NCI-H2171 treated with DMSO at 0.1 percent for 48 hours (cell line): ENCODE measurements at places on chromosomes 5 and 9.
A peak's percentile ranks its signal among the peaks of the same experiment; 100 is the strongest.

DNA sequence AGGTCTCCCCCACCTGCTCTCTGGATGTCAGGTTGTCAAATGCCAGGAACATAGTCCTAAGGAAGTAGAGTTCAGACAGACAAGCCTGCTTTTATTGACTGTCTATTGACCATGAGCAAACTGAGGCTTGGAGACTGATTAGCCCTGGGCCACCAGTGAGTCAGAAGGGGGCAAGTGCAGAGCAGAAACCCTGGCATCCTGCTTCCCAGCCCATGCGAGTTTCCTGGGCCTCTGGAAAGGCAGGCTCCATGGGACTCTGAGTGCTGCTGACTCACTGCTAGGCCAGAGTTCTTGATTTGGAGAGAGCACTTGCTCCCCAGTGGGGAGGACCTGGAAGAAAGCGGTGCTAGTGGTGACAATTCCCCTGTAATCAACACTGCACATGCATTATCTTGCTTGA lies 2.8 kb upstream of the HBEGF start:
- no peak for DNase-seq

- peak; percentile 31 for DNase-seq
Measured at GRCh38 chr5:157574456-157575380, 857 bp downstream of the ADAM19 start.

GRCh38 chr9:121780177-121781040 lies 129.0 kb downstream of the DAB2IP start:
- no peak for DNase-seq

GRCh38 chr5:132673939-132674630 lies at the start of gene IL4:
Gene IL4, plus strand, starts transcription at chr5:132673989. Its CDS starts 62 bp downstream, at chr5:132674051.
- peak; percentile 55 for DNase-seq

- no peak for DNase-seq
Measured at GRCh38 chr9:87263291-87263690, 234.4 kb upstream of the DAPK1 start.

GRCh38 chr5:41681840-41682239 lies 171.4 kb upstream of the PLCXD3 start:
- DNase-seq, result no peak

- DNase-seq, result no peak
Measured at GRCh38 chr9:113449376-113449775, 14.2 kb upstream of the RGS3 start.

GRCh38 chr5:88826646-88827585 lies 56.1 kb downstream of the MEF2C start:
- DNase-seq, result no peak

GRCh38 chr5:119354537-119355243 lies 1.1 kb upstream of the TNFAIP8 start:
- DNase-seq, result no peak
